Anterior cingulate cortex (tissue), 58 donors: ENCODE measurements at places on chromosomes 7 and 10.

DNA sequence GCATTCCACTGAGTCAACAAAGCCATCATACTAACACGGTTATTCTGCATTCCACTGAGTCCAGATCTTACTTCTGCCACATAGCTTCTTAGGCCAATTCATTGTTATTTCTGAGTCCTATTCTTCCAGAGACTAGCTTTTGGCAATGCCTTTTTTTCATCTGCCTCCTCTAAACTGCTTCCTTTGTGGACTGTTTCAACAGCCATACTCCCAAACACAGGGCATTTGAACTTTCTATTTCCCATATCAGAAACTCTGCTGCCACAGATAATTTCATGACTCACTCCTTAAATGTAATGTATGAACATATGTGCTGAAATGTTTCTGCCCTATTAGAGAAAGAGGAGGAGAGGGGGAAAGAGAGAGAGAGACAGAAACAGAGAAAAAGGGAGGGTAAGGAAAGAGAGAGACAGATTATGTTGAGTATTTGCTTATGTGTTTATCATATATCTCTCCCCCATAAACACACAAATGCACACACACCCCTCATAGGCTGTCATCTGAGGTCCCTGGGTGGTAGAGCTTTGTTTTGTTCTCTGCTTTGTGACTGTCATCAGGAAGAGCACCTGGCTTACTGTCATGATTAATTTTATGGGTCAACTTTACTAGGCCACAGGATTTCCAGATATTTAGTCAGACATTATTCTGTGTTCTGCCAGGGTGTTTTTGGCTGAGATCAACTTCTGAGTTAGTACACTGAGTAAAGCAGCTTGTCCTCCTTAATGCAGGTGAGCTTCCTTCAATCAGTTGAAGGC is 308.0 kb upstream of the KCND2 start:
- DNase-seq = no peak

- DNase-seq = no peak
Measured at GRCh38 chr7:138137423-138138171, 61.3 kb downstream of the AKR1D1 start.

- no peak for DNase-seq
Measured at GRCh38 chr7:141203586-141203985, 129.7 kb downstream of the TMEM178B start.

GRCh38 chr7:130880668-130881067 is 146.7 kb upstream of the KLF14 start:
- DNase-seq = no peak

DNA sequence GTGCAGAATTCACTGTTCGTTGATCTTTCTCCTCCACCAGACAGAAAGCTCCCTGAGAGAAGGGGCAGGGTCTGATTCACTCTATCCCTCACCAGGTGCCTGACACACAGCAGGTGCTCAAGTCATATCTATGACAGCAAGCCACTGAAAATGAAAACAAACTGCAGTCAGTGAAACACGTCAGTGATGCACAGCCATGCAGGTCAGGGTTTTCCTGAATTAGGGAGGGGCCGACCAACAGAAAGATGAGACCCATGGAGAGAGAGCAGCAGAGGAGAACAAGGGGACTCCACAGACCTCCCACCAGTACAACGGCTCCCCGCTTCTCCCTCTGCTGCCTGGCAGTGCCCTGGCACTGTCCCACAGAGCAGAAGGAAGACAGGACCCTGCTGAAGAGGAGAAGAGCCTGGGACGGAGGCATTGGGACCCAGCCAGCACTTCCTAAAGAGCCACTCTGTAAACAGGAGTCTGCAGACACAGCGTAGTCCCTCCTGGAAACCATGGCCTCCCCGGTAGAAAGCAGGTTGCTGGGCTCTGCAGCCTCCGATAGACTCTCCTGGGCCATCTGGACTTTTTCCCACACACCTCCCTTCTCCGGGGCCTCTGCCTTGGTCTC is 50.3 kb downstream of the FAM53B start:
- DNase-seq = no peak

DNA sequence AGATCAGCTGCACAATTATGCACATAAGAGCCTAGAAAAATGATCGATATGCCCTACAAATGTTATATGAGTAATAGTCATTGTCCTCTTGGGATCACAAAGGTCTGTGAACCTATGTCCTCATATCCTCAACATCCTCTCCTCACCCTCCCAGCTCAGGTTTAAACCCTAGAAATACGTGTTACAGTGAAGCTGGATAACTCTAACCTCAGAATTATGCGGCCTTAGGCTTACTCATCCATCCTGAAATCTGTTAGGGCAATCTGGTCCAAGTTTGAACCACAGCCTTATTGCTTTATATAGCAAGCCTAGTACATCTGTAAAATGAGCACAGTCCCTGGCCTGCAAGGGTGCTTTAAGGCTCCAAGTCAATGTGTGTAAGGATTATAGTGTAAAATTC is 84.2 kb upstream of the FRMD4A start:
- no peak for DNase-seq

GRCh38 chr10:33441561-33441960 is 107.1 kb upstream of the NRP1 start:
- DNase-seq = no peak

- DNase-seq = no peak
Measured at GRCh38 chr7:40147371-40148246, 12.8 kb downstream of the SUGCT start.

GRCh38 chr7:84664626-84665025 is 470.0 kb upstream of the SEMA3A start:
- no peak for DNase-seq

GRCh38 chr10:32112055-32112454 is 55.8 kb upstream of the KIF5B start:
- DNase-seq = no peak

- DNase-seq = no peak
Measured at GRCh38 chr7:103810112-103810744, 179.2 kb downstream of the RELN start.

GRCh38 chr7:137968890-137969289 is 33.0 kb downstream of the CREB3L2 start:
- DNase-seq = no peak

GRCh38 chr10:126140746-126141273 is 244.4 kb downstream of the FANK1 start:
- DNase-seq = no peak

DNA sequence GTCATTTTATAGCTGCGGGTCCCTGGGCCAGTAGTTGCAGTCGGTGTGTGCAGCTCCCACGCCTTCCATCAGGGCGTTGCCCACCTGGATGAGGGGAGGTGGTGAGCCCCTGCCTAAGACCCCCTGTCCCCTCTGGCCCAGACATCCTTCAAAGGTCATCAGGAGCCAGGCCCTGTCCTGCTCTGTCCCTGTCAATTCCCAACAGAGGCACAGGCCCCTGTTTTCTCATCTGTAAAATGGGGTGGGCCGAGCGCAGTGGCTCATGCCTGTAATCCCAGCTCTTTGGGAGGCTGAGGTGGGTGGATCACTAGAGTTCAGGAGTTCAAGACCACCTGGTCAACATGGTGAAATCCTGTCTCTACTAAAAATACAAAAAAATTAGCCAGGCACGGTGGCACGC is 128.5 kb upstream of the TNRC18 start:
- no peak for DNase-seq

DNA sequence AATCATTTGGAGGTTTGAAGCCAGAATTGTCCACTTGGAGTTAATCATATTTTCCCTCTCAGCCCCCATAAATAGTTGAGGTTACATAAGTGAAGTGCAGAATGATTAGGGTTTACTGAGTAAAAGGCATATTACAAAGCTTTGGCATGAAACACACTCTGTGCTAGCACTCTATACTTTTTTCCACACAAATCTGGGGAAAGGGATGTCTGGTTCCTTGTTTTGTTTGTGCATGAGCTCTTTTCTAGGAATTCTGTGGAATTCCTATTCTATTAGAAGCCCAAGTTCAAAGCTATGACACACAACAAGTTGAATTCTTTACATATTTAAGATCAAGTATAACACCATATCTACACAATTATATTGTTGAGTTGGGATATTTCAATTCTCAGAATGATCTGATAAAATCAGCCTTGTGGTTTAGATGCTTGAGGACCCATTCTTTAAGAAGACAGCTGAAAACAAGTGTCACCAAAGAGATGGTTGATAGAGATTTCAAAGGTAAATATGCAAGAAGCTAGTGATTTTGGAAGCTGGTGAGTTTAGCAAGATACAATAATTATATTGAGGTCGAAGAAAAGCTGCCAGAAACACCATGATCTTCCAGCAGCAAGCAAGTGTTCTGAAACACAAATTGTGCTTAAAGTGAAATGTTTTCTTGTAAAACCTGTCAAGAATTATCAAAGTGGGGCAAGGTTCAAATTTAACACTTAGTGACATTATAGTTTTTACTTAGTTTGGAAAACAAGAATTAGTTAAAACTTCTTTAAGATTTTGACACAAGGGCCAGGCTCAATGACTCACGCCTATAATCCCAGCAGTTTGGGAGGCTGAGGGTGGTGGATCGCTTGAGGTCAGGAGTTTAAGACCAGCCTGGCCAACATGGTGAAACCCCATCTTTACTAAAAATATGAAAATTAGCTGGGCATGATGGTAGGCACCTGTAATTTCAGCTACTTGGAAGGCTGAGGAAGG is 122.6 kb downstream of the INHBA start:
- DNase-seq = no peak

DNA sequence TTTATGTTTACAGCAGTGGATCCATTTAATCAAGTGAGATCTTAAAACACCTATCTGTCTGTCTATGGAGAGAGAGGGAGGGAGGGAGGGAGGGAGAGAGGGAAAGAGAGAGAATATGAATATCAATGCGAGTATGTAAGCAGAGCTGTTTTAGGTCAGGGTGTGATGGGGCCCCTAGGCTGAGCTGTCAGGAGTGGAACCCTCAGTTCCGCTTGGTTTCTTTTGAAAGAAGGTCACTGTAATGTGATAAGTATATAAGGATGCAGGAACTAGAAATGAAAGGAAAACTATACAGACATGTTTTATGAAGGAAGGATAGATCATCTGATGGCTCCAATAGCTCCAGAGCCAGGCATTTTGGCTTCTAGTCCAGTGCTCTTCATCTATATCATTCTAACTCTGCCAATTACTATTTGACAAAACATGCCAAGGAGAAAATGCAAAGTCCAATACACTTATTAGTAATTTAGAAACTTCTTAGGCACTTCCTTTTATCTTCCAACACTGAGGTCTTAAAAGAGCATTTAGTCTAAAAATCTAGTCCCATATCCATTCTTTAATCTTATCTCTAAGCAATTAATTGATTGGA is 70.3 kb downstream of the NRCAM start:
- DNase-seq = no peak

DNA sequence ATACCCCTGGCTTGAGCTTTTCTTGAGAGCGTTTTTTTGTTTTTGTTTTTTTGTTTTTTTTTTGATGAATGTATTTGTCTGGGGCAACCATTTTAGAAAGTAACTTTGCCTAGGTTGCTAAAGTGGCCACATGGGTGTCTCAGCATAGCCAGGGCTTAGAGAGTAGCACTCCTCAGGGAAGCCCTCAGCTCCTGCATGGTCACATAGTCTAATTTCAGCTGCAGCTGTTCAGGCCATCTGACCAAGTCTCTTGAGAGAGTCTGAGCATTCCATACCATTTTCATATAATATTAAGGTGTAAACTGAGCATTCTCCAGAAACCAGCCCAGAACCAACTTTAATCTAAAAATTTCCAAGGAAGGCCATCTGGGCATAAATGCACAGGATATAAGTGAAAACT is 186.4 kb downstream of the NPSR1 start:
- DNase-seq = no peak

GRCh38 chr10:79582096-79582495 is 21.9 kb upstream of the SFTPA2 start:
- no peak for DNase-seq

DNA sequence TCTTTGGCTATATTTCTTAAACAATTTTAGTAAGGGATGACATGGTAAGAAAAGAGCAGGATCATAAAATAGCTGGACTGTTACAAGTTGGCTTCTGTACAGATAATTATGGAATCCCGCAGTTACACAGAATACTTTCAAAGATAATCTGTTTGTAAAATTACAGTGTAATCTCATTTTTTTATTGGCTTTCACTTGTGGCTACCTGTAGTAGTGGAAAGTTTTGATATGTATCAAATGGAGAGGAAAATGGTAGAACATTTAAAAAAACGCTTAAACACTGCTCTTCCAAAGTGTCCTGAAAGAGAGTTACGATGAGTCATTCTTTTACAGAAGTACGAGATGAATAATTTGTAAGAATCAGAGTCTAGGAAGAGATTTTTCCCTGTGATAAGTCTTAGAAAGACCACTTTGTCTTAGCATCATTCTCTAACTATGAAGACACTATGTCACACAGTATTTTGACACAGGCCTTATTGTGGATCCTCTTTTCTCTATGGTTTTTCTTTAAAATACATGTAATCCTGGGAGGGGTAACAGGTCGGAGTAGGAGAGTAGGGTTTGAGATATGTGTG is 215.0 kb upstream of the DKK1 start:
- no peak for DNase-seq

GRCh38 chr10:97805096-97805884 is 33.5 kb upstream of the SFRP5 start:
- DNase-seq = no peak

GRCh38 chr7:108057951-108058481 is 55.1 kb upstream of the LAMB1 start:
- no peak for DNase-seq

DNA sequence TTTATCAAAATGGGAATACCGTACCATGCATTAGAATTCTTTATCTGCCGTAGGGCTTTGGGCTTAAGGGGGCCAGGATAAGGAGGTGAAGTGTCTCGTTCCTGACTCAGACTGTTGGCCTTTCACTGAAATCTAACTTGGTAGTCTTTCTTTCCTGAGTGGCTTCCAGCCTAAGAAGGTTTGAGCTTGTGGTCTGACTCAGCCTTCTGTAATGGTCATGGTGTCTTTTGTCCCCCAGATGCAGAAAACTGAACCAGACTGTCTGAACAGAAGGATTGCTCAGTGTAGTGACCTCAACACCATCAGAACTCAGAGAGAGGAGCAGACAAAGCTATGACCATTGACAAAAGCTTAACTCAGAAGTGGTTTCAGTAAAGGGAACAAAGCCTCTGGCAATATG is 39.5 kb downstream of the WNT2 start:
- no peak for DNase-seq

DNA sequence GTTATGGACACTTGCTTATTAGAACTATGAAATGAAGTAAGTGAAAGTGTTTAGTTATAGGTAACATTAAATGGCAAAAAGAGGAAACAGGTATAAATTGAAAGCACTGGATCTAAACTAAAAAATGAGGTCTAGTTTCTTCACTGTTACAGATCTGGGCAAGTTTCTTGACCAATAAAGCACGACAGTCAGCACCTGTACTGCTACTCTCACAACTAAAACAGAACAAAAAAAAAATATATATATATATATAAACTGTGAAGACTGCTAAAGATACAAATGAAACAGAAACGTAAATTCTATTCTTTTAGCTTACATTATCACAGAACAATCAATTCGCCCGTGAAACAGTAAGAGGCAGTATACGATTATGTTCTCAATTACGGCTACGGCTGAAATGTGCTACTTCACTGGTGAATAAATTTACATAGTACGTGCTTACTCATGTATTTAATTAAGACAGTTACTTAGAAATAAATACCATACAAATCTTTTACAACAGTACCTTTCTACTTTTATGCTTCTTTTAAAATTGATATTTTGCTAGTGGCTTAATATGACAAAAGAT is 4.2 kb downstream of the AHR start:
- no peak for DNase-seq

- no peak for DNase-seq
Measured at GRCh38 chr10:88162852-88163251, 299.4 kb downstream of the PTEN start.
